ENCODE measurements at places on chromosomes 16 and 17. TPM values are rescaled to one million over a fixed set of nuclear protein-coding genes. Genes with fewer than 3 reads are reported as not detected.

DNA sequence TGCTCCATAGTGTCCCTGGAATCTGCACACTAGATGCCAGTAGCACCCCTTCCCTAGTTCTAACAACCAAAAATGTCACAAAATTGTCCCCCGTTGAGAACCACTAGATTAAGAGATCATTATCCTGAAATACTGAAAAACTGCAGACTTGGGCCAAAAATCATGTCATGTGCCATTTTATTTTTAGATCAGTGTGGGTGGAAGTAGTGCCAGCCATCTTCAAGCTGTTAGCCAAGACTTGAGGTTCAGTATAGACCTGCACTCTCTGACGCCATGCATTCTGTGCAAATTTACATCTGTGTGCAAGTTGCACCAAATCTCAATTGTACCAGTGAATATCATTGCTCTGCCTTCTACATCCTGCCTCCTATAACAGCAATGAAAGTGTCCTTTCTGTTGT lies 31.5 kb upstream of the NOL11 start:
- no peak overlapping the region for H3K27ac ChIP-seq
- no peaks in the 10 kb centered on the region for H3K36me3 ChIP-seq
- H3K4me1 ChIP-seq: no peaks in the 10 kb centered on the region
- H3K4me3 ChIP-seq: no peak overlapping the region

DNA sequence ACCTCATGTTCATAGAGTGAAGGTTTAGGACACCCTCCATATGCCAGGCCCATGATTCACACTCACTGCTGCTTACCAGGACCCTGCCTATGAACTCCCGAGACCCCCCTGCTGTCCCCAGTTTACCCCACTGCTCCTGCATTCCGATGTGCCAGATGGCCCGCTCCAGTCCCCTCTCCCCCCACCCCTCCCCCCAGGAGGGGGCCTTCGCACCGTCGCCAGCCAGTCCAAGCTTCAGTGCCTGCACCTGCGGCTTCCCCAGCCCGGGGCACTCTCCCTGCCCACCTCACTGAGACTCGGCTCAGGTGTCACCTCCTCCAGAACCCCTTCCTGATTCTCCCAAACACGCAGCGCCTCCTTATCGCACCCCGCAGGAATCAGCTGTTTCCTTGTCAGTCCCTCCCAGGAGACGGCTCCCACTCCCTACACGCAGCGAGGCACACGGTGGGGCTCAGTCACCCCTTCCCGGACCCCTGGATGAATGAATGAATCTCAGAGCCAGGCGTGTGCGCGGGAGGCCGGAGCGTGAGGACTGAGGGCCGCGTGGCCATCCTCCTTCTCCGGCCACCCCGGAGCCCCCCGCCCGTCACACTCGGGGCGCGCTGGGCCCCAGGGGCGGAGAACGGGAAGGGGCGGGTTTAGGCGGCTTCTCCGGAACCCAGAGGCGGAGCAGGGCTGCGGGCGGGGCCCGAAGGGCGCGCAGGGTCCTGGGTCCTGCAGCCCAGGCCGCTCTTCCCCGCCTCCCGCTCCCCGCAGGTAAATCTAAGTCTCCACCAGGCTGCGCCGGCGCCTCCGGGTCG lies 1.6 kb downstream of the MYO1C start:
- peak overlapping the region; percentile 65 for H3K4me3 ChIP-seq
- peak overlapping the region; percentile 78 for H3K27ac ChIP-seq
- peaks cover 1% of the 10 kb centered on the region for H3K36me3 ChIP-seq

DNA sequence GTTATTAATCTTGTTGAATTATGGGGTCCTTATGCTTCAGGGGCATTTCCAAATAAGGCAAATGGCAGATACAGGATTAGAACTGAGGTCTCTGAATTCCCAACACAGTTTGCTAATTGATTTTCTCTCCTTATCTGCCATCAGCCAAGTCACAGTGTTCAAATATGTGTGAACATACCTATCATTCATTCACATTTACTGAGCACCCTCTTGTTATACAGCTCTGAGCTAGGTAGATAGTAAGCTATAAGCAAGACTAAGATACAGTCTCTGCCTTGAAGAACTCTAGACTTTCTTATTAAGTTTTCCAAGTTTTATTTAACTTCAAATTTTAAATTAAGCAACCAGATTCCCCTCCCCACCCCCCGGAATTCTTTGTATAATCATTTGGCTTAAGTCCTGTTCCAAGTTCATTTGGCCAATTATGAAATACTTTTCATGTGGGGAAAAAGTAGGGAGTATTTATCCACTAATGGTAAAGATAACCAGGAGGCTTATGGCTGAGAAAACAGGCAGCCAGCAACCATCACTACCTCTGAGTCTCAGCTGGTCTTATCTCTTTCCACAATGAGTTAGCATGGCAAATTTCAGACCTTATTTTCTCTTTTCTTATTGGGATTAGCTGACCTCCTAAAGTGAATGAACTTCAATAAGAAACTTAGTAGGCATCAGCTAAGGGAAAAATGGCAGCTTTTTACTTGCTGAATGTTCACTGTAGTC lies 31.4 kb upstream of the CORO6 start:
- peaks cover 77% of the 10 kb centered on the region for H3K36me3 ChIP-seq
- H3K4me3 ChIP-seq: no peak overlapping the region
- no peaks in the 10 kb centered on the region for H3K4me1 ChIP-seq
- DNase-seq: no peak
- H3K27me3 ChIP-seq: no peaks in the 10 kb centered on the region
- H3K27ac ChIP-seq: peak overlapping the region; percentile 99

DNA sequence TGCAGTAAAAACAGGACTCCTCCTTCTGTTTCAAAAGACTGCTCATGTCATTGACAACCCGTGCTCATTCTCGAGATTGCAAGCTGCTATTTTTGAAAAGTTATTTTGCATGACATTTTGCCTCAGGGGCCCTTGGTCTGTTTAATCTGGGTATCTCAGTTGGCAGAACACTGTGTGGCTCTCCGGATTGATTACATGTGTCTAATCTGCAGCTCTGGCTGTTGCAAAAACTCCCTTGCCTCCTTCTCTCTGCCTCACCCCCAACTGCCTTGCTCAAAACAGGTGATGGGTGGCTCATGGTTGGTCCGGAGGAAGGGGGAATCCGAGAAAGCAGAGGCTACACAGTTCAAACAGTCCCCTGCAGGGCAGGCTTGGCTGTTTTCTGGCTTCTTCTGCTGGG lies 25.3 kb downstream of the GINS3 start:
- no peaks in the 10 kb centered on the region for H3K27me3 ChIP-seq
- no peaks in the 10 kb centered on the region for H3K36me3 ChIP-seq
- H3K4me3 ChIP-seq: no peak overlapping the region
- DNase-seq: no peak

Gene TMIGD1
- total RNA-seq: not detected

GRCh38 chr17:49063652-49064051 lies 66.5 kb downstream of the IGF2BP1 start:
- H3K4me3 ChIP-seq: no peak overlapping the region
- DNase-seq: no peak
- no peaks in the 10 kb centered on the region for H3K27me3 ChIP-seq

Gene KRT15
- total RNA-seq: not detected

DNA sequence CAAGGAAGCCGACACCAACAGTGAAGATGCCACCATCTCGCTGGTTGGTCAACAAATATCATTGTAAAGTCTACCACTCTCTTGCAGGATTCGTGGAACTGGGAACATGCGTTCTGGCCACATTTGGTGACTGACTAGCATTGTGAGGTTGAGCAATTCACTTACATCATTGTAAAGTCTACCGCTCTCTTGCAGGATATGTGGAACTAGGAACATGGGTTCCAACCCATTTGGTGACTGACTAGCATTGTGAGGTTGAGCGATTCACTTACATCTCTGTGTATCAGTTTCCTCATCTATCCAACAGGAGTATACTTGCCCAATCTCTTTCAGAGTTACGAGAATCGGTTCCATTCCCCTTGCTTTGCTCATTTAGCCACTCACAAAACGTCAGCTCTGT lies 42.6 kb upstream of the RPH3AL start:
- no peaks in the 10 kb centered on the region for H3K36me3 ChIP-seq
- no peak overlapping the region for H3K27ac ChIP-seq
- H3K27me3 ChIP-seq: peaks cover 19% of the 10 kb centered on the region
- no peak for DNase-seq
- no peaks in the 10 kb centered on the region for H3K4me1 ChIP-seq
- H3K4me3 ChIP-seq: no peak overlapping the region

Gene ZNF385C
- total RNA-seq: 0.78 TPM

DNA sequence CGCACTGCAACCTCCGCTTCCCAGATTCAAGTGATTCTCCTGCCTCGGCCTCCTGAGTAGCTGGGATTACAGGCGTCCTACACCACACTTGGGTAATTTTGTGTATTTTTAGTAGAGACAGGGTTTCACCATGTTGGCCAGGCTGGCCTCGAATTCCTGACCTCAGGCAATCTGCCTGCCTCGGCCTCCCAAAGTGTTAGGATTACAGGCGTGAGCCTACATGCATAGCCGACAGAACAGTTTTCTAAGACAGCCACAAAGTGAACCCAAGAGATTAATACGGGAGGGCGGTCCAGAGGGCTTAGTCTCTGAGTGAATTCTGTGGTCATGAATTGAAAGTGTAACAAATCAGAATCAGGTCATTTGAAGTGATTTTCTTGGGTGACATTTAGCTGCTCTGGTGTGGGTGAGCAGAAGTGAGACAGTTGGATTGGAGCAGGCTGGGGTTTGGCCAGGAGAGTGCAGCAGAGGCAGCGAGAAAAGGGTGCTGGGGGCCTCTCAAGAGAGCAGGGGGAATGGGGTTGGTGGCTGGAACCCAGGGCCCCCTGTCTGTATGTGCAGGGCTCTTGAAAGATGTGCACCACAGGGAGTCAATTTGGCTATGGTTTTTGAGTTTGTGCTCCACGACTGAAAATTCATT lies 231.4 kb upstream of the WSCD1 start:
- H3K27ac ChIP-seq: no peak overlapping the region
- H3K4me3 ChIP-seq: no peak overlapping the region
- H3K27me3 ChIP-seq: no peaks in the 10 kb centered on the region
- H3K36me3 ChIP-seq: no peaks in the 10 kb centered on the region
- DNase-seq: no peak

Gene FNDC8
- total RNA-seq: not detected

Gene BAHCC1
- 6.1 TPM for total RNA-seq

DNA sequence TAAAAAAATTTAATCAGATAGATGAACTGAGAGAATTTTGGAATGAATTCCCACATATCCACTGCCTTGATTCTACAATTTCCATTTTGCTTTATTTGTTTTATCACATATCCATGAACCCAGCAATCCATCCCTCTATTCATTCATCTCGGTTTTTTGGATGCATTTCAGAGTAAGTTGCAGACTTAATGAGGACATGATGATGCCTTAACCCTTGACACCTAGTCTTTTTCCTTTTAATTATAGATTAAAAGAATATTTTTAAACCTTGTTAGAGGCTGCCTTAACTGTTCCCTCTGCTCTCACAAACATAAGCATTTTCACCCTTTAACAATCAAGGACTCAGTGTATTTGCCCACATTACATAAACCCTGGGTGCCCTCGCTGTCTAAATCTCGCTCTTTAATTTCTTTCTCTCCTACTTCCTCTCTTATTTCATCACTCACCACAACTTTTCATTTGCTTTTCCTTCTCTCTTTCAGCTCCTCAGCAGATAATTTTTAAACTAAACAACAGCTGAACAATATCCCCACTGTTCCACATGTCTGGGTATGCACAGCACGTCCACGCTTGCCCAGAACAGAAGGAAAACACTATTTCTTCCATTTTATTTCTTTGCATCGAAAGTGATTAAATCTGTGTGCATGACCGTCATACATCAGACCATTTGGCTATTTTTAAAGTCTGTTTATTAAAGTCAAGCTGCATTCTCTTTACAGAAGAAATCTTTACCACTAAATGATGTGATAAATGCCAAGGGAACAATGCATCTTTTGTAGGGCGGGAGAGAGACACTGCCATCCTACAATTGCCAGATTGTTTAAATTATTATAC lies 39.9 kb downstream of the IQCK start:
- H3K36me3 ChIP-seq: no peaks in the 10 kb centered on the region
- no peak overlapping the region for H3K4me3 ChIP-seq
- peaks cover 6% of the 10 kb centered on the region for H3K4me1 ChIP-seq
- no peak overlapping the region for H3K27ac ChIP-seq

GRCh38 chr16:48087639-48088038 lies 68.2 kb downstream of the ABCC12 start:
- no peak overlapping the region for H3K4me3 ChIP-seq
- DNase-seq: no peak
- H3K27me3 ChIP-seq: no peaks in the 10 kb centered on the region
- peaks cover 28% of the 10 kb centered on the region for H3K4me1 ChIP-seq
- no peaks in the 10 kb centered on the region for H3K36me3 ChIP-seq

- no peak overlapping the region for H3K4me3 ChIP-seq
- H3K36me3 ChIP-seq: no peaks in the 10 kb centered on the region
- no peak overlapping the region for H3K27ac ChIP-seq
- no peak for DNase-seq
Measured at GRCh38 chr17:78534492-78535272, 42.5 kb downstream of the DNAH17 start.

DNA sequence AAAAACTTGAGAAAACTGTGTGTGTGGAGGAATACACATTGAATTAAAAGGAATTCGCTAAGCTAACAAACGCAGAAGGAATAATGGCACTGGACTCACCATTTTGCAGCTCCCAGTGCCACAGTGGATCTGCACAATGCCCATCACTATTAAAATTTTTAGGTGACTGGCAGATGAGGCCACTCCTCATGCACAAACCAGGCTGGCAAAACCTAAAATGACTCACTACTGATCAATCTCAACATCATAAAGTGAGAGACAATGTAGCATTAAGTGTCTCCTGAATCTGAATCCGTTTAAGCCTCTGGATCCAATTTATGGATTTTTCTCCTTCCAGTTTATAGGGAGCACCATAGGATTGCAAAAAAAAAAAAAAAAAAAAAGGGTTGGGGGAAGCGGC lies 20.6 kb downstream of the MYH10 start:
- H3K36me3 ChIP-seq: no peaks in the 10 kb centered on the region
- no peak overlapping the region for H3K27ac ChIP-seq
- no peak overlapping the region for H3K4me3 ChIP-seq
- peaks cover 15% of the 10 kb centered on the region for H3K4me1 ChIP-seq

DNA sequence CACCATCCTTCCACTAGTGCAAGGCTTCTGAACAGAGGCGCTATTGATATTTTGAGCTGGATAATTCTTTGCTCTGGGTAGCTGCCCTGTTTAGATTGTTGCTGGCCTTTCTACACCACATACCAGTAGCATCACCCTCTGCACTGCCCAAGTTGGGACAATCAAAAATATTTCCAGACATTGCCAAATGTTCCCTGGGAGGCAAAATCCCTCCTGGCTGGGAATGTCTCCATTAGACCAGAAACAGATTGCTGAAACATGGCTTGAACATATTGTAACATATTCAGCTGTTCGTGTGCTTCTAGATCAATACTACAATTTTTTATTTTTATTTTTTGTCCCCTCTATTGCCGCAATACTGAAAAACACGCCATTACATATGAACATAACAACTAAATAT lies 174.6 kb downstream of the ABCA8 start:
- no peak overlapping the region for H3K27ac ChIP-seq
- no peaks in the 10 kb centered on the region for H3K27me3 ChIP-seq
- H3K4me1 ChIP-seq: peaks cover 18% of the 10 kb centered on the region
- no peak overlapping the region for H3K4me3 ChIP-seq
- H3K36me3 ChIP-seq: no peaks in the 10 kb centered on the region

Gene ACSM2B
- total RNA-seq: 0.16 TPM

Gene SPNS2
- total RNA-seq: 2.7 TPM

- H3K4me3 ChIP-seq: peak overlapping the region; percentile 60
- H3K27me3 ChIP-seq: no peaks in the 10 kb centered on the region
- no peaks in the 10 kb centered on the region for H3K36me3 ChIP-seq
- H3K4me1 ChIP-seq: peaks cover 38% of the 10 kb centered on the region
Measured at GRCh38 chr17:78359321-78359996, 418 bp downstream of the SOCS3 start.

Measured in gastrocnemius medialis (tissue), 4 donors.